Effector memory CD4-positive, alpha-beta T cell (primary cell): ENCODE measurements at places on chromosomes 12 and 14.
A peak's percentile ranks its signal among the peaks of the same experiment; 100 is the strongest.

DNA sequence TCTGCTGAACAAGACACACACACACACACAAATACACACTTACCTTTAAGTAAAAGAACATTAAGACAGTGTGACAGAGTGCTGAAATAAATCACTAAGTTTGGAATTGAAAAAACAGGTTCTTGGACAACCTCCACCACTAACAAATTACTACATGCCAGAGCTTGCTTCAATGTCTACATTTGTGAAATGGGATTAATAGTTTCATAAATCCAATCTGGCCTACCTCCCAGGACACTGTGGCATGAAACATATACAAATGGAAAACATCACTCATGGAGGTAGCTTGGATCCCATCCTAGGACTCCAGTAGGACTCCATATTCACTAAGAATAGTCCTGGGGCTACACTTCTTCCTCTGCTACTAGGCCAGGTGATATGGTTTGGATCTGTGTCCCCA, 8.2 kb upstream of the CCDC60 start:
- H3K36me3 ChIP-seq, result no peaks in the 10 kb centered on the region
- H3K4me3 ChIP-seq, result no peak overlapping the region
- H3K27ac ChIP-seq, result no peak overlapping the region
- no peaks in the 10 kb centered on the region for H3K27me3 ChIP-seq
- DNase-seq, result no peak
- no peaks in the 10 kb centered on the region for H3K4me1 ChIP-seq

GRCh38 chr14:104885973-104886689, 21.1 kb downstream of the CEP170B start:
- H3K4me1 ChIP-seq, result no peaks in the 10 kb centered on the region
- H3K36me3 ChIP-seq, result peaks cover 4% of the 10 kb centered on the region
- H3K27ac ChIP-seq, result no peak overlapping the region
- DNase-seq, result no peak
- H3K4me3 ChIP-seq, result no peak overlapping the region
- no peaks in the 10 kb centered on the region for H3K27me3 ChIP-seq

DNA sequence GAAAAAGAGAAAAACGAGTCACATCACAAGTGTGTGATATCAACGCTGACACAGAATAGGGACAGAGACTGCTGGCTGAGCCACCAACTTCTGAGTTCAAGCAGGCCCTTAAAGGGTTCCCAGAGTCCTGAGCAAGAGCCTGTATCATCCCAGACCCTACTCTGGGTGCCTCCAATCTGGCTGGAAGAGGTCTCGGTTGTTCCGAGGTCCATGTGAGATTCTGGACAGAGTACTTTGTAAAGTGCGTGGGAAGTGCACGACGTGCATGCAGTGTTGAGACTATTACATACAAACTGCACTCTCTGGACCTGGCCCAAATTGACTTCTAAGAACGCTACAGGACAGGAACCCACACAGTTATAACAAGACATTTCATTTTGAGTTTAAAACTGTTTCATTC, 40.6 kb downstream of the MOK start:
- no peaks in the 10 kb centered on the region for H3K4me1 ChIP-seq
- no peaks in the 10 kb centered on the region for H3K27me3 ChIP-seq
- no peak overlapping the region for H3K27ac ChIP-seq
- DNase-seq, result no peak
- no peak overlapping the region for H3K4me3 ChIP-seq

DNA sequence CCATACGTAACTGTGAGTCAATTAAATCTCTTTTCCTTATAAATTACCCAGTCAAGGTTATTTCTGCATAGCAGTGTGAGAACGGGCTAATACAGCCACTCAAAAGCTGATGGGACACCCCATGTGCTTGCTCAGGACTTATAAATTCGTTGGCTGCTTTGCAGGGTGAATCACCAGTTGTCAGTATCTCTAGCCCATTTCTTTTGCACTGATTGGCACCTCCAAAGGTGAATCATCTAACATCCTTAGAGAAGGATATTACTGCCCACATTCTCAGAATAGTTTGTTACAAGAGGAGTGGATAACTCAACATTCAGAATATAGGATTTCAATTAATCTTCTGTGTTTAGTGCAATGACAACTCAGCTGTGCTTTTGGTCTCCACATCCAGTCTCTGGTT, 601.5 kb downstream of the KCNH5 start:
- H3K4me1 ChIP-seq, result no peaks in the 10 kb centered on the region
- no peak for DNase-seq
- no peak overlapping the region for H3K4me3 ChIP-seq
- H3K27ac ChIP-seq, result no peak overlapping the region
- no peaks in the 10 kb centered on the region for H3K36me3 ChIP-seq

GRCh38 chr14:70014406-70015095, 135.3 kb downstream of the SMOC1 start:
- H3K27me3 ChIP-seq, result no peaks in the 10 kb centered on the region
- H3K36me3 ChIP-seq, result no peaks in the 10 kb centered on the region

- H3K27me3 ChIP-seq, result no peaks in the 10 kb centered on the region
- H3K36me3 ChIP-seq, result no peaks in the 10 kb centered on the region
- H3K27ac ChIP-seq, result no peak overlapping the region
- peak; percentile 34 for DNase-seq
- no peaks in the 10 kb centered on the region for H3K4me1 ChIP-seq
Measured at GRCh38 chr12:122399592-122400373, 22.7 kb downstream of the CLIP1 start.
